ENCODE measurements at places on chromosomes 1 and 21.

- no peak for DNase-seq
Measured at GRCh38 chr1:245463392-245464165, 308.8 kb downstream of the KIF26B start.

- DNase-seq = no peak
Measured at GRCh38 chr1:96164053-96164452, 557.5 kb upstream of the PTBP2 start.

DNA sequence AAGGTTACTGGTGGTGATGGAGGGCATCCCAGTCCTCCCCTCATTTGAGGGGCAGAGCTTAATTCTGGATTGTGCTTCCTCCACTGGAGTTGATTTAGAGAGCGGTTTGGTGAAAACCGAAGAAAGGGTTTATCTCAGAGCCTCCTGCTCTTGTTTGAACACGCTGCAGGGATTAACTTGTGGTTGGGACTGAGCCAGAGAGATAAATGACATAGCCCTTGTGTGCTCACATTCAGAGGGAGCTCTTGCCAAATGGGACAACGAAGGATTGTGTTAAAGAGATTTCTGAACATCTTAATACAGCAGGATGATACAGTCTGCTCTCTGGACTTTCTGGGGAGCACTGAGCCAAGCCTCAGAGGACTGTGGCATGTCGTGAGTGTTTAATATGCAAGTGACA, 308.2 kb downstream of the DISC1 start:
- DNase-seq = no peak

DNA sequence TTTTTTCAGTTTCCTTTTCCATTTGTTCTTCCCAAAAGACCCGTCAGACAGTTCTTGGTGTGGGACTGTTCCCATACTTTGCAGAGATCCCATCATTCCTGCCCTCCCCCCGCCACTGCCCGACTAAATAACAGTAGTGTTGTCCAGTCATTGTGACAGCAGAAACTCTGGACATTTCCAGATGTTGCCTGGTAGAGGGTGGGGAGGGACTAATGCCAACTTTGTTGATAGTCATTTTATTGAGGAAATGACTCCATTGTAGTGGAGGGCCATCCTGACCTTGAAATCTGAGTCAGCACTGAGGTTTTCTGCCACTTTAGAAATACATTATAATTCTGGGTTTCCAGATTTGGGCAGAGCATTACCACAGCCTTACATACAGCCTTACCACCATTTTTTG, 85.4 kb downstream of the CEP350 start:
- DNase-seq = no peak

DNA sequence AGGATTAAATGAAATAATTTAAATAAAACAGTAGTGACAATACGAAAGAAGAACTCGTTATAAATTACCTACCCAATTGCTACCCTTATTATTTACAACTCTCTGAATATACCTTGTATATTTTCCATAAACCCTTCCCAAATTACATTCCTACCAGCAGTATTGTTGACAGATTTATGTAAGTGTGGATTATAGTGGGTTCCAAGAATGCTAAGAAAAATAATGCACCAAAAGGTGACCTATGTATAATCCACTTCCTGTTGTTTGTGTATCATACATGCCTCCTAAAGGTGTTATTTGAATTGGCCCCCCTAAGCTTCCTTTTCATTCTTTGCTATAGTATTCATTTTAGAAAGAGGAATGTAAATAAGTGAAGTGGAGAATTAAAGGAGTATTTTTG, 33.2 kb upstream of the CXADR start:
- no peak for DNase-seq

DNA sequence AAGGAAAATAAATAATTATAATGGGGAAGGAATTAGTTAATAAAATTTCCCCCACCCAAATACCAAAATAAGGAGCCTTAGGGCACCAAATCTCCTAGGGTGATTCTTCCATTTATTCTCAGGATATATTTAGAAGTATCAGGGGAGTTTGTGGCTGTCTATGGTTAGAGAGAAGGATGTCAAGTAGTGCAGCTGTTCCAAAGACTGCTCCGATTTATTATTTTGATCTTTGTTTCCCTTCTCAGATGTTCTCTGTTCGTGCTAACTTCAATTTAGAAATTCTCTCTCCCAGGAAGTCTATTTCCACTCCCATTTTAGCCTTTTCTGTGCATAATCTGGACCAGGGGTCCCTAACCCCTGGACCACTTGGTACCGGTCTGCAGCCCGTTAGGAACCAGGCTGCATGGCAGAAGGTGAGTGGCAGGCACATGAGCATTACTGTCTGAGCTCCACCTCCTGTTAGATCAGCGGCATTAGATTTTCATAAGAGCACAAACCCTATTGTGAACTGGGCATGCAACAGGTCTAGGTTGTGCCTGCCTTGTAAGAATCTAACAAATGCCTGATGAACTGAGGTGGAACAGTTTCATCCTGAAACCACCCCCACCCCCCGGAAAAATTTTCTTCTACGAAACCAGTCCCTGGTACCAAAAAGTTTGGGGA, 9.3 kb upstream of the MAST2 start:
- DNase-seq = no peak

DNA sequence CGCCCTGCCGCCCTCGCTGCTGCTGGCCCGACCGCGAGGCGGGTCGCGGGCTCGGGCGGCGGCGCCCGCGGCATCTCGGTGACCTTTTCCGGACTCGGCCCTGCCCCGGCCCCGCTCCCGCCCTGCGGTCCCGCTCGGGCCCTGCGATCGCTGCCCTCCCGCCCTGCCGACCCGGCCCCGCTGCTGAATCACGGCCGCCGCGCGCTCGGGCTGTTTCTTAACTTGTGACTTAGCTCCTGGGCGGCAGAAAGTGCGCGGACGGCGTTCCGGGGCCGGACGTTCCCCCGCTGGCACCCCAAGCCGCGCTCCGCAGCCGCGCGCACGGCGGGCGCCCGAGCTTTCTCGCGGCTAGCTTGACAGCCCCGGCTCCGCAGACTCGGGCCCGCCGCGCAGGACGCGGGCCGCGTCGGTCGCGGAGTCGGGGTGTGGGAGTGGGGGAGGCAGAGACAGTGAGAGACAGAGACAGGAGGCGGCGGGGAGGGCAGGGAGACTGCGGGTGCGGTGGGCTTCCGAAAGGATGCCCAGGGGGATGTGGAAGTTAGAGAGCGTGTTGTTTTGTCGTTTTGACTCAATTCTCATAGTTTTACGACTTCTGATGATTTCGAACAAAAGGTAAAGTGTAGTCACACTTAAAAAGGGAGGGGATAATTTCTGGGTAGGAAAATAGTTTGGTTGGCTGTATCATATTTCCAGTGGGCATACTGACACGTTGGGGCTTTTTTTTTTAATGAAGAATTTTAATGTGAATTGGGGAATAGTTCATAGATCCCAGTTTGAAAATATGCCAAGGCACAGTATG, 49.8 kb downstream of the PRDM2 start:
- DNase-seq = no peak

DNA sequence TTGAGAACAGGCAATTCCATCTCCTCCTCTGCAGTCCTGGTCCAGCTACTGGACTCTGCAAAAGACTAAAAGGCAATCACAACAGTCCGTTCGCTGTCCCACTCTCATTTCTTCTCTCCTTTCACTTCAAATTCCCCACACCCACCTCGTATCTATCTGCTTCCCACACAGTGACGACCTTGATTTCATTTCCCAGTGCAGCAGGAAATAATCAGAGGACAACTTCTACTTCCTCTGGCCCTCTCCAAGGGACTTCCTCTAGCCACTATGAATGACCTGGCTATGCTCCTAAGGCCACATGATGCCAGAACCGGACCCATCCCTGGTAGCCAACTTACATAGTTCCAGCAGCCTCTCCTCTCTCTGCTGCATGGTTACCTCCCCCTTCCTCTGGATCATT, 8.0 kb downstream of the NOL9 start:
- DNase-seq = no peak

GRCh38 chr1:55426156-55426555, 211.0 kb upstream of the USP24 start:
- DNase-seq = no peak

DNA sequence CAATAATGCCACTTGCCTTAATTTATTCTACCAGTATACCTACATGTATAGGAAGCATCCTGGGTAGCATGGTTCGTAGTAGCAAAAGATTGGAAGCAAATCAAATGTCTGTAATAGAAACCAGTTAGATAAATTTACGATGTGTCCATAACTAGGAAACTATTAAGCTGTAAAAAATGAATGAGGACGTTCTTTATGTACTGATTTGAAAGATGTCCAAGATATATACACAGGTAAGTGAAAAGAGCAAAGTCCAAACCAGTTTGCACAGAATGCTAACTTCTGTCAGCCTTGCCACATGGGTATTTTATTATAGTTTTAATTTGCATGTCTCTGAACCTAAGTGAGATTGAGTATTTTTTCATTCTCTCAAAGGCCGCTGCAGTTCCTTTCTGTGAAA, 251.8 kb upstream of the IRF2BP2 start:
- no peak for DNase-seq

DNA sequence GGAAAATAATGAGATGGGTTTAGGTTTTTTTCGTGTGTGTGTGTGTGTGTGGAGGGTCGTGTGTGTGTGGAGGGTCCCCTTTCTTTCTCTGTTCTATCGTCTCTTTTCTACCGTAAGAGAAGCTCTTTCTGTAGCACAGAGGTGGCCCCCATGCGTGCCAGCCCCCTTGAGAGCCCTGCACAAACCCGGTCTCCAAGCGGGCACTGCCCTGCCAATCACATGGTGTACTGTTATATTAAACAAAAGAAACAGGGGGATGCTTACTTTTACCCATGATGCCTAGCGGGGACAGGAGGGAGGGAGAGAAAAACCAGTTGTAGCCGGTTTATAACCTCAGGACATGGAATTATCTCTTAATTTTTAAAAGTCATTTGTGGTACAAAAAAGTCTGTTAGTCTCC, 41.0 kb downstream of the GATAD2B start:
- DNase-seq = no peak

All from Jurkat, Clone E6-1 (cell line).